Urinary bladder (tissue), 4 donors: ENCODE measurements at places on chromosomes 12 and 14.

DNA sequence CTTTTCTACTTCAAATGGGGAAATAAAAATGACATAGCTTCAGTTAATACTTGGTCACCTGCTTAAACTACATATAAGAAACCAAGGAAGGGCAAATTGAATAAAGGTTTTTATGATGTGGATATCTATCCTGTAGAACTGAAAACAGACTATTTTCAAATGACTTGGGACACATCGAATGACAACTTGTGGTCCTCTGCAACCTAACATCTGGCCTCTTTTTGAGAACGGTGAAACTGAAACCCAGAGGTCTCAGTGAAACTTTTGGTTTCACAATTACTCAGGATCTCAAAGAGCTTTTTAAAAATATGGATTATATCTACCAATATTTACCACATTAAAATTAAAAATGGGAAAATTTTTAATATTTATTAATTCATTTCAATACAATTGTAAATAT is 65.2 kb downstream of the PPP2R5E start:
- no peak for DNase-seq

GRCh38 chr12:666766-667308 is 3.6 kb upstream of the NINJ2 start:
- no peak for DNase-seq

DNA sequence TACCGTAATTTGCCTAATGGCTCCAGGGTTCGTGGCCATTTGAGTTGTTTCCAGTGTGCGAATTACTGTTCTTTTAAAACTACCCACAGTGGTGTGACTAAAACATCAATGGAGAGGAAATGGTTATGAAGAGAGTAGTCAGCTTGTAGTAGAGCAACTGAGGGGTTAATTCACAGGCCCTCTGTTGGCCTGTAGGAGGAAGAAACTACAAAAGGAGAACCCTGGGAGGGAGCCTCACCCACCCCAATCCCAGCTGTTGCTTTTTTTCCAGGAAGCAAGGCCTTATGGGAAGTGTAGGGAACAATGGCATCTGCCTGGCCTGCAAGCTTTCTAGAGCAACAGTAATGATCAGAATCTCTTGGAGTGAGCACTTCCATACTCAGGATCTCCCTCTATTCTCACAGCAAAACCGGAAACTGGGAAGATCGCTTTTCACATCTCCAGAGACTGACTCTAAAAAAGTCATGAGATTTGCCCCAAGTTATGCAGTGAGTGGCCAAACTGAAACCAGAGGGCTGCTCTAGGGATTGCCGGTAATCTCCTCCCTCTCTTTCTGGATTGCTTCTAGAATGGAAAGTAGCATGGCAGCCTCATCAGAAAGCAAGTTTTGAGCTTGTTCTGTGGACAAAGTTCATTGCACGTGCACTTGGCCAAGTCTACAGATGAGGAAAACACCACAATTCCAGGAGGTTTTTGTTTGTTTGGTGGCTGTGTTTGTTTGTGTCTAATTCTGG is 125.3 kb upstream of the PWP1 start:
- no peak for DNase-seq

- no peak for DNase-seq
These were observed 29.3 kb downstream of the MYF5 start for GRCh38 chr12:80745851-80746505.

DNA sequence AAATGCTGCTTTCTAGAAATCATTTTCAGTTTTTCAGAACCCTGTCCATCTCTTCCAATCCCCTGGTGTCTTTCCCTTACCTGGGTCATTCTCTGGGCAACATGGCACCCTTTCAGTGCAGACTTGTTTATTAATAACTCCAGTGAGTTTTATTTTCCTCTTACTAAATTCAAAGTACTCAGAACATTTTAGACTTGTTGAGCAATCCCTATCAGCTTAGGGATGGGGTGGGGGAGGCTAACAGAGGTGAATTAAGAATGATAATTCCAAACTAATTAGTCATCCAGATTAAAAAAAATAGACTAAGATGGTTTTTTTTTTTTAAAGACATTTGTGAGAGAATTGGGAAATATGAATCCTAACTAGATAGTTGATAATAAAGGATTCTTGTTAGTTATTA is 10.7 kb downstream of the GPRC5A start:
- DNase-seq = no peak

- DNase-seq = no peak
These were observed 43.2 kb downstream of the DUSP16 start for GRCh38 chr12:12519354-12519998.

GRCh38 chr14:48584031-48584430 is 908.6 kb upstream of the MDGA2 start:
- DNase-seq = no peak

- no peak for DNase-seq
These were observed 2.2 kb downstream of the IFNG start for GRCh38 chr12:68157380-68157779.

DNA sequence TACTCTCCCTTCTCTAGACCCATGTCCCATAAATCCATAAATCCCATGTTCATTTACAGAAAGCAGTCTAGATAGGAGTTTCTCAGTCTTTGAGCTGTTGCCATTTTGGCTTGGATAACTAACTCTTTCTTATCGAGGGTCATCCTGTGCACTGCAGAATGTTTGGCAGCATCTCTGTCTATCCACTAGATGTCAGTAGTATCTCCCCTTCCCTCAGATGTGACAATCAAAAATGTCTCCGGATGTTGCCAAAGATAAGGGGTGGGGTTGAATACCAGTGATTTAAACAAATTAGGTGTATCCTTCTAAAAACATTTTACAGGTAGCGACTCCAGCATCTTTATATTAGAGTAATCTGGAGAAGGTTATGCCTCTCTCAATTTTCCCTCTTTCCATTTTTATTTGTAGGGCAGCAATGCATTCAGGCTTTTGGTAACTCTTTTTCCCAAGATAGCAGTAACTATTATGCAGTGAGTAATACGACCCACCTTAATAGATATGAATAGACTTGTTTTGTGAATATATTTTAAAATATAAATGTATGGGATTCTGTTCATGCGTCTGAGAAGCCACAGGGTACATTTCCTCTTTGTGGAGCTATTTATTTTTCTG is 100.7 kb downstream of the LRRK2 start:
- DNase-seq = no peak
